ENCODE measurements at places on chromosomes 1 and 21.

- no peak for DNase-seq
These were observed 8.7 kb downstream of the SYNJ1 start for GRCh38 chr21:32719085-32719484.

DNA sequence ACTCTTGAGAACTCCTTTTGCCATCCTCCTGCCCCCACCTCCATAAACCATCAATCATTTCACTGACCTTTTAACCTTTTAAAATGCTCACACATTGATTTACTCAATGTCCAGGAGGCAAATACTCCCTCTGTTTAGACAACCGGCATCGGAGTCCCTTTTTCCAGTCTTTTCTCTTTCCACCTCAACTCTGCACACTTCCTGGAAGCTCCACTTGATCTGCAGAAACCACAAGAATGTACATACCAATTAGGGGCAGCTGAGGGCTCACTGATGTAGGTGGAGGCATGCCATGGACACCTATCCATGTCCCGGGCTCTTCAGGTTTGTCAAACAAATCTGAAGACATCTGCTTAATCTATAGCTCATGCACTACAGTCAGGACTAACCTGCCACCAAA, 5.3 kb upstream of the AMIGO1 start:
- DNase-seq: no peak

- DNase-seq: no peak
These were observed 37.9 kb downstream of the RGL1 start for GRCh38 chr1:183842795-183843144.

- no peak for DNase-seq
These were observed 181.0 kb downstream of the PTPRU start for GRCh38 chr1:29417147-29417858.

- DNase-seq: no peak
These were observed 23.8 kb upstream of the LRRC8C start for GRCh38 chr1:89608984-89609725.

DNA sequence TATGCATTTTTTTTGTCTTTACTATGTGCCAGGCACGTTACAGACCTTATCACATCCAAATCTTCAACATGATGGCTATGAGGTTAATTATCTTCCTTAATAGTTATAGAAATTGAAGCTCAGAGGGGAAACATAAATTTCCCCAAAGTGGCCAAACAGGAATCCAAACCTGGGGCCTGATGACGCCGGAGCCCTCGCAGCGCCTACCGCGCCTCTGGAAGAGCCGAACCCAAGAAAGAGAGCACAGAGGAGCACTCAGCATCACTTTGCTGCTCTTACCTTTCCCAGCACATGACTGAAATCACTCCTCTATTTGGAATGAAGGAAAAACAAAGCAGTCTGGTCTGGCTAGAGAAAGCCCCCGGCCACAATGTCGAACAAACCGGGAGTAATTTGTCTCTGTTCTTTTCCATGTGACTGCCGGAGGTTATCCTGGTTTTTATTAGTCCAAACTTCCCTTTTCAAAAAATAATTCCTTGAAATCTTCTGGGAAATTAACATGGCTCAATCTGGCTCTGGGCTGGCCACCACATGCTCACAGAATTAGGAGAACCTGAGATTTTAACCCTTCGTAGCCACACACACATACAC, 195.5 kb downstream of the ADSS2 start:
- DNase-seq: no peak

- no peak for DNase-seq
These were observed 118.2 kb downstream of the DYRK1A start for GRCh38 chr21:37484535-37485474.

- peak; percentile 84 for DNase-seq
These were observed at the start of gene NIBAN1 for GRCh38 chr1:184974056-184974836. Gene NIBAN1, minus strand, starts transcription at chr1:184974508. Its CDS starts 152 bp downstream, at chr1:184974356.

DNA sequence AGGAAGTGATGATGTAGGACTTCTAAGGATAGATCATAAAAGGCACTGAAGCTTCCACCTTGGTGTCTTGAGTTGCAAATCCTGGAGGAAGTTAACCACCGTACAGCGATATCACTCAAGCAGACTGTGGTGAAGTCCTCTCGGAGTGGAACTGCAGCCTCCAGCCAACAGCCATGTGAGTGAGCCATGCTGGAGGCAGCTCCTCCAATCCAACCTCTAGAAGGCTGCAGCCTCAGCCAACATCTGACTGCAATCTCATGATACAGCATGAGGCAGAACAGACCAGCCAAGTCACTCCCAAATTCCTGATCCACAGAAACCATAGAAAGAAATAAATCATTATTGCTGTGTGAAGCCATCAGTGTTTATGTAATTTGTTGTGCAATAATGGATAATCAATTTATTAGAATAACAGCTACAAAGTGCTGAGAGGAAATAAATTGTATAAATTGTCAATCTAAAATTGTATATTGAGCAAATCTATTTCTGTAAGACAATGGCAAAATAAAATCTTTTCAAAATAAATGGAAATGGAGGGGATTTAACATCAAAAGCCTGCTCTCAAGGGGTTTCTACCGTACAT, 65.0 kb downstream of the PRSS38 start:
- DNase-seq: no peak

DNA sequence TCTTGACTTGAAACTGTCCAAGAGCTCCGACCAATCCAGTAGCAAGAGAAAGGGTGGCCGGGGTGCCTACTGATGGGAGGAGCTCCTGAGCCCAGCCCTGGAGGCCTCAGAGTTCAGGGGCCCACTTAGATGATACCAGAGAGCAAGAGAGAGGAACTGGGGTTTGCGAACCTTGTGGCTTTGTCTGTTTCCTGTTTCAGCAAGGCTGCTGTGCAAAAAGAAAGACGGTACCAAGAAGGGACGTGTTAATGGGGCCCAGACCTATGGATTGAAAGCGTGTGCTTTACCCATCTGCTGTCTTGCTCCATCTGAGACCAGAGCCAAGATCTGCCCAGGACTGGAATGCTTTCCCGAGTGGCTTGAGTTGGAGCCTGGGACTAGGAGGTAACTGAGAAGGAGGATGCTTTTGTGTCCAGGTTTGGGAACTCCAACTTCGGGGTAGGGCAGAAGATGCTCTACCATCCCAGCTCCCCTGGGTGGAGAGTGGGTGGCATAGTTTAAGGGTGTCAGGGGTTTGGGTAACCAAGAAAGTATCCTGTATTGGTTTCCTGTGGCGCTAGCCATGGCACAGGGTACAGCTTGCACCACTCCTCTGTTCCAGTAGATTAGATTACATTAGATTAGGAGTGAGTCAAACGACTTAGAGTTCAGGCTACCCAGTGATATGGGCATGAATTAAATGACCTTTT, at the start of gene TRAF3IP3:
TSS of gene TRAF3IP3 (plus strand) at position 128 of the 689 bp plus-strand sequence. CDS start 3,987 bp downstream, outside the sequence.
- DNase-seq: no peak

- peak; percentile 63 for DNase-seq
These were observed 50.6 kb downstream of the WDR64 start for GRCh38 chr1:241702442-241703373.

GRCh38 chr1:190067592-190067991, 410.1 kb downstream of the BRINP3 start:
- DNase-seq: peak; percentile 73

GRCh38 chr1:2399890-2400575, 8.4 kb downstream of the RER1 start:
- DNase-seq: no peak

DNA sequence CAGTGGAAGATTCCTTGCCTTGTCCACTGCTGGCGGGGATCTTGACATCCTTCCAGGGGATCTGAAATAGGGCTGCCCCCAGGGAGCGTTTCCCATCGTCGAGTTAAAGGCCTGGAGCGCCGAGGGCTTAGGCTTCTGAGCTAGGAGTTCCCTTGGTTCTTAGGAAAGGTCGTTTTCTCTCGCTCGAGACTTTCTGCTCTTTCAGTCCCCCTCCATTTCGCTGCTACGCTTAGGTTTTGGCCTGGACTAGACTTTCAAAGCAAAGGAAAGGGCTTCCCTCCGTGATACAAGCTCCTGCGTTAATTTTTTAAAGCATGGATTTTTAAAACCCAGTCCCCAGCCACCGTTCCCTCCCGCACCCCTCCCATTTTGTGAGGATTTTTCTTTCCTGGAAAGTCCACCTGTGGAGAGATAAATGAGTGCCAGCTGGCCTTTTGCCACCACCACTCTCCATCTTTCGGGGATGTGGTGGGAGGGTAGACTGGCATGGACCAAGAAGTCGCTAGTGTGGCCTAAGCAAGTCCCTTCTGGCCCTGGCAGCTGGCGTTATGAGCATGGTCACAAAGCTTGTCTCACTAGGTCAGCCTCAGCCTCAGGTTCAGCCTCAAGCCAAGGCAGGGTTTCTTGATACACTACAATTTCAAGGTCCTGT, 9.2 kb downstream of the NR5A2 start:
- no peak for DNase-seq

- no peak for DNase-seq
These were observed 169.0 kb upstream of the AJAP1 start for GRCh38 chr1:4485398-4485797.

- DNase-seq: no peak
These were observed 99.0 kb downstream of the ZZZ3 start for GRCh38 chr1:77583483-77583882.

DNA sequence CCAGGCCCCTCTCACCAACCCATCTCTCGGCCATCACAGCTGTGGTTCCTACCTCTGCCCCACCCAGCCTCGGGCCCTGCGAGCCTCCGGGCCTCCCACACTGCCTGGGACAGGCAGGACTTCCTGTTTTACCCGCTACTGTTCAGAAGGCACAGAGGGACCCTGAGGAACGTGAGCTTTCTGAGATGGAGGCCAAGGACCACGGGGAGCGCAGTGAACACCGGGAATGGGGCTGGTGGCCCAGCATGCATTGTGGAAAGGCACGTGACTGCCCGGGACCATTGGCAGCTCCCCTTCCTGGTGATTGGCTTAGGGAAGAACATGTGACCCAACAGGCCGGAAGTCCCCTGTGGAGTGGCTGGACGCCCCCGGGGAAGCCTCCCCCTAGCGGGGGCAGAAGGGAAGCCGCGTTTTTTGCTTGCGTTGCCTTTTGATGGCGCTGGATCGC, 7.0 kb downstream of the S100B start:
- DNase-seq: no peak

GRCh38 chr1:79568411-79568810, 561.9 kb upstream of the ADGRL4 start:
- DNase-seq: no peak

- DNase-seq: no peak
These were observed 224.6 kb downstream of the FAF1 start for GRCh38 chr1:50735443-50735842.

DNA sequence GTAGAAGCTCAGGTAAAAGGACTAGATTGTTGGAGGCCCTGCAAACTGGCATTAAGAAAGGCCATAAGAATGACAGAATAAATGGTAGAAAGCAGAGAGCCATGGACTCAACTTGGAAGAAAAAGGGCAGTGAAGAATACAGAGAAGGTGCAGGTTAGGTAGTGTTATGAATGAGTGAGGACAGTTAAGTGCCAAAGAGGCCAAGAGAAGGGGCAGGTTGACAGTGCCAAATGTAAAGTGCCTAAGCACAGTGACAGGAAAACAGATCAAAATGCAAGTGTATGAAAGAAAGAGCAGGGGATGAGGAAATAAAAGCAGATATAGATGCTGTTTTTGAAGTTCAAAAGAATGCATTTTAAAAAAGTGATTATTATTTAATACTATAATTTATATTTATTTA, 43.7 kb downstream of the INTS7 start:
- no peak for DNase-seq

- DNase-seq: no peak
These were observed 708 bp downstream of the CHRNB2 start for GRCh38 chr1:154568157-154568815.

DNA sequence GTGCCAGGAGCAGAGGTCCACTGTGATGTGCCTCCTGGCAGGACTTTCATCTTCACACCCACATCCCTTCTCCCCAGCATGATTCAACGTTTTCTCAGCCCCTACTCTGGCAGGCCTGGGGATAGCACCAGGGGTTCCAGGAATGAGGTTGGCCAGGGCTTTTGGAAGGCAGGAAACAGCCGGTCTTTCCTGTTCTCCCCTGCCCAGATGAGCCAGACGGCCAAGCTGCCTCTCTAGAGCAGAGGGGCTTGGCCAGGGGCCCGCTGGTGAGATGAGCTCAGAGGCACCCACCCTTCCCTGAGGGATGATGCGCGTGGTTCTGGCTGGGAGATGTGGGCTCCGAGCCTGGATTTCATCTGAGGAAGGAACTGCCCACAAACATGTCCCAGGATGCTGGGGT, 4.3 kb upstream of the MFAP2 start:
- DNase-seq: peak; percentile 94

DNA sequence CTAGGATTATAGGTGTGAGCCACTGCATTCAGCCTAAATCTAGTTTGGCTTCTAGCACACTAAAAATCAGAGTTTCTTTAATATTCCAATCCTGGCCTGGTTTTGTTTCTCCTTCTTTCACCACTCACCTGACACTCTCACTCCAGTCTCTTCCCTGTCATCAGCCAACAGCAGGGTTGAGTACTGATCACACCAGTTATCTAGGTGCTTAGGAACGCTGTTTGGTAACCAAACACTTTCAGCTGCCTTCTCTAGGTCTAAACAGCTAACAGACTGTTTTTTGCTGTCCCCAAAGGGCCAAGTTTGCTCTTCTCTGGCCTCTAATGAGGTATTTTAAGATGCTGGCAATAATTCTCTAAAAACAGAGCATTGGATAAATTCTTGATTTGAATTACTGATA, 17.7 kb upstream of the FRRS1 start:
- DNase-seq: no peak

DNA sequence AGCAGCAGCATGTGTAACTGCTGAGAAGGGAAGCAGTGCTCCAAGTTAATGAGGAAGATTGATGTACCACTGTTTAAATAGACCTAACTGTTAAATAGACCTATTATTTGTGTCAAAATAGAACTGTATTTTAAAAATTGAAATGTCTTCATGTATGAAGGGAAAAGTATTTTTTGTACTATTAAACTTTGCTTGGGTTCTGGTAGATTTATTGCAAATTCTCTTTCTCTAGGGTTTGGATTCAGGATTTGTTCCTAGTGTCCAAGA, 128.3 kb downstream of the OSBPL9 start:
- DNase-seq: no peak

GRCh38 chr21:26758083-26758880, 86.9 kb downstream of the ADAMTS1 start:
- DNase-seq: no peak

GRCh38 chr21:32392299-32392879, 423 bp downstream of the URB1 start:
- DNase-seq: peak; percentile 13

- DNase-seq: no peak
These were observed 24.7 kb upstream of the BECN2 start for GRCh38 chr1:241932845-241933244.

- DNase-seq: no peak
These were observed 14.1 kb upstream of the FAM43B start for GRCh38 chr1:20538227-20538626.

DNA sequence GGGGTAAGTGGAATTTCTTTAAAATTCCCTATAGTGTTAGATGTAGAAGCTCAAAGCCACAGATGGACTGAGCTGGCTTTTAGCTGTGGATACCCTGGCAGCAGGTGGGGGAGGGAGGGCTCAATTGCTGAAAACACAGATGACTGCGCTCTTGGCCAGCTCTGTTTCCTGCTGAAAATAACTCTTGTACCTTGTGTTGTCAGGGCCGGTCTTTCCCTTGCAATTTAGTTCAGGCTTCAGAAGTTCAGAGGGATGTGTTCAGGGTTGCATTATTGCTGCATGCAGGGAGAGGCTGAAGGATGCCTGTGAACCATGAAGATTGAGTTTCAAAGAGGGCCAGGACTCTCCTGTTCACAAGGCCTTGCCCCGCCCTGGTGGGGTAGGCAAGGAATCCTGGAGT, 58.1 kb upstream of the GCLM start:
- no peak for DNase-seq
